Stimulated activated CD4-positive, alpha-beta T cell treated with anti-CD3 and anti-CD28 coated beads, Interleukin-2, amount 100 ng/mL, for 4 hours (primary cell): ENCODE measurements at places on chromosomes 5 and 9.

- no peak for DNase-seq
These were observed 3.1 kb upstream of the HK3 start for GRCh38 chr5:176902102-176902814.

- DNase-seq, result no peak
These were observed 33.7 kb upstream of the FCN1 start for GRCh38 chr9:134951461-134951860.

GRCh38 chr5:173736923-173737412, 120.5 kb upstream of the BOD1 start:
- no peak for DNase-seq

DNA sequence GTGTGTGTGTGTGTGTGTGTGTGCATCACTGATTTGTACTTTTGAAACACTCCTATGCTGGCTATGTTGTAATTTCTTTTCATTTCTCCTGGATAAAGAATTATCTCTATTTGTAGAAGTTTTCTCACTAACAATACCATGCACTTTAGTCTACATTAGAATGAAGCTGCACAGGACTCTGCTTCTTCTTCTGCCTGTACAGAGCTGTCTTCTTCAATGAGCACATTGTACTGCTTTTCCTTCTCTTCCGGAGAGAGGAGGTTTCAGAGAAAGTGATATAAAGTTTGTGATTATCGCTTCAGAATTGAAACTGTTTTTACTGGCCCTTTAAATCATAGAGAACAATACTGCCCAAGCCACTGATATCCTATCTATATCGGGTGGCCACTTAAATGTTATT, 677.0 kb downstream of the NR2F1-AS1 start:
- no peak for DNase-seq

DNA sequence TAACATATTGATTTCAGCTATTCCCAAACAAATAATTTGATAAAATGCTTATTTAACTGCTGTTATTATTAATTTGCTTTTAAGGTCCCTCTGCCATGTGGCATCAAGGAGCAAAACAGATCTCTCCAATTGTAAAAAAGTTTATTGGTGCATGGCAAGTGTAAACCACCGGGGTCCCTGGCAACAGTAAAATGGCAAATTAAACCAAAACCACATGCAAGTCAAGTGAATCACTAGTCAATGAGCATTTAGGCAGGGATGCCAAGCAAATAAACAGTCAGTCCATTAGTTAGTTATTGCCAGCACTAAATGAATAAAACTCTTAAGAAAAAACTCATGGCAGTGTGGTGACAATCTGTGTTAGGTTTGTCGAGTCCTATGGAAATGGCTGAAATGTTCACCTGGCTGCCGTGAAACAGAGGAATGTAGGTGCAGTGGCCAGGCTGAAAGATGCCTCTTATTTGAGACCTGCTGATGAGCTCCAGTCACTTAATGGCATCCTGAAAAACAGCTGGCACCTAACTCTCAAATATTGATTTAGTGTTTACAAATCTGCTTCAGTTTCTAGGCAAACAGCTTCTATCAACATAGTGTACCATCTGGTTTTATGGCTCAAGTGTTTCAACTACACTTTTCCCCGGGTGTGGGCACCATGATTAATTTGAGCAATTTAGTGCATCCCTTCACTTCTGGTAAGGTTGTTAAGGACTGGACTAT, 296.5 kb upstream of the ITGA1 start:
- no peak for DNase-seq

GRCh38 chr5:39176759-39177630, 42.4 kb downstream of the FYB1 start:
- DNase-seq, result no peak
